ENCODE measurements at places on chromosomes 5 and 9.

DNA sequence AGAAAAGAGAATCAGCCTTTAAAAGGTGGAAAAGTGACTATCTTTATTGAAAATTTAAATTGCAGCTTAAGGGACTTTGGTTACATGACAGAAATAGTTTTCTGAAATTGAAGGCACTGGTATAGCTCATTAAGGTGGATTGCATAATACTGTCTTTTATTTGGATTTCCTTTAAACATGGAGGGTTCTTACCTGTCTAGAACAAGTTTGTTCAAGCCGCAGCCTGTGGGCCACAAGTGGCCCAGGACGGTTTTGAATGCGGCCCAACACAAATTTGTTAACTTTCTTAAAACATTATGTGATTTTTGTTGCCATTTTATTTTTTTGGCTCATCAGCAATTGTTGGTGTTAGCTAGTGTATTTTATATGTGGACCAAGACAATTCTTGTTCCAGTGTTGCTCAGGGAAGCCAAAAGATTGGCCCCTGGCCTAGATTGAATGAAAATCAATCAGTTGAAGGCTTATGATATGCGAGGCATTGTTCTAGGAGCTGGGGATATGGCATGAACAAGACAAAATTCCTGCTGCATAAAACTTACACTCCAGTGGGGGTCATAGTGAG, 18.0 kb downstream of the NNT start:
- DNase-seq = no peak

DNA sequence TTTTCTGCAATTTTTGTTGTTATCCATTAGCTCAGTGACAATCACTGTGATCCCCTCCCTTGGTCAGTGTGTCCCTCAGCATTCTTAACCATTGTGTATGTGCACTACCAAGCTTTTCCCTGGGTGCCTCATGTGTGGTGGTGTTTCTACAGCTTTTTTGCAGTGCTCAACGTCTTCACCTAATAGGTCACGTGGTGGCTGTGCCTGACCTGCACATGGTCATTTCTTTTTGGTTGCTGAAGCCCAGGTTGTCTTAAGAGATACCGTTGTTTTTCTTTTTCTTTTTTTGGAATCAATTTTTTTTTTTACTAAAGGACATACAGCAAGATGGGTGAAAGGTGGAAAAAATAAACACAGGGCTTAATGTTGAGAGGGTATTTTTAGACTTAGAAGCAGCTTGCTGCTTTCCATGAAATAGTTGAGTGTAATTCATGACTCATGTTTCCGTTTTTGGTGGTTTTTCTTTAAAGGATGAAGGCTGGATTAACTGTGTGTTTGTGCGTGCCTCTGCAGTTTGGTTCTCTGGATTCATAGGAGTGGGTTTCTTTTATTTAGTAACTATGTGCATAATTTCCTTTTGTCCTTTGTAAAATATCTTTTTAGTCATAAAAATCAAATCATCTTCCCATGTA, 22.2 kb downstream of the SH3GL2 start:
- no peak for DNase-seq

DNA sequence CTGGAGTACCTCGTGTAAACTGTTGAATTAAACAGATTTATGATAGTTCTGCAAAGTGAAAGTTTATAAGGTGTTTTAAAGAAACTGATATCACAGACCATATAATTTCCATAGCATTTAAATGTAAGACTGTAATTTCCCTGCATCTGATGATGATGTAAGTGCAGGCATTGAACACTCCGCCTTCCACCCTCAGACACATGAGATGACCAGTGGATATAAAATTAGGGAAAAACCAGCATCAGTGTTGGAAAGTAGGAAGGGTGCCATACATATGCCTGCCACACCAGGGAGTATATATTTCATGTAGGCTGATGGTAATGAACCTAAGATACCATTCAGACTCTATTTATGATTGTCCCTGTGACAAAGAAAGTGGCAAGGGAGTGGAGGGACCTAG, 519.2 kb downstream of the ACTL7B start:
- DNase-seq = no peak

DNA sequence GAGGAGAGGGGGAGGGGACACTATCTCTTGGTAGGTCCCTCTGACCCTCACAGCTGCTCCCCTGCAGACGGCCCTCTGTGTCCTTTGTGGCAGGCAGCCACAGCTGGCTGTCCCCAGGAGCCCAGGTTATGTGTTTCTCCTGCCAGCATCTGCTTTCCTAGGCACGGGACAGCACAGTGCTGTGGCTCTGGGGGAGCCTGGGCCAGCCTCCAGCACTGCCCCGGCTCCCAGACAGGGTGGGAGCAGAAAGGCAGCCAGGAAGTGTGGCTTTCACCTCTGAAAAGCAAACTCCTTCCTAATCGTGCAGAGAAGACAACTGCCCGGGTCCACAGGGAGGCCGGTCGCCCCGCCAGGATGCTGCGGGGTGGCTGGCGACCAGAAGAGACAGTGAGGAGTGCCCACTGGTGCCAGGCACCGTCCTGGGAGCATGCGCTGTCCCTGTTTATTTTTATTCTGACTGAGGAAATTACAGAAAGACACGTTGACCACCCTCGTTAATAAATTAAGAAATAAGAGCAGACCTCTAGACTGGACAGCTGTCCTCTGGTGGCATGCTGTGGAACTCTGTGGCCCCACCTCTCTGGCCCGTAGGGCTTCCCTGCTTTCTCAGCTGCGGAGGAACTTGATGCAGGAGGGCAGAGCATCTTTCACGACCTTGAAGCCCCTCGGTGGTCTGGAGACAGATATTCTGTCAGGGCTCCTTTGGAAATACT, 240.3 kb downstream of the FANCC start:
- DNase-seq = no peak

- DNase-seq = no peak
These were observed 1062.3 kb upstream of the CDH10 start for GRCh38 chr5:25707093-25707492.
